ENCODE measurements at places on chromosomes 3 and 15.

- DNase-seq, result no peak
Observed at GRCh38 chr3:28936154-28936553, 344.7 kb upstream of the RBMS3 start.

- DNase-seq, result no peak
Observed at GRCh38 chr15:101562428-101563059, 73.0 kb upstream of the PCSK6 start.

DNA sequence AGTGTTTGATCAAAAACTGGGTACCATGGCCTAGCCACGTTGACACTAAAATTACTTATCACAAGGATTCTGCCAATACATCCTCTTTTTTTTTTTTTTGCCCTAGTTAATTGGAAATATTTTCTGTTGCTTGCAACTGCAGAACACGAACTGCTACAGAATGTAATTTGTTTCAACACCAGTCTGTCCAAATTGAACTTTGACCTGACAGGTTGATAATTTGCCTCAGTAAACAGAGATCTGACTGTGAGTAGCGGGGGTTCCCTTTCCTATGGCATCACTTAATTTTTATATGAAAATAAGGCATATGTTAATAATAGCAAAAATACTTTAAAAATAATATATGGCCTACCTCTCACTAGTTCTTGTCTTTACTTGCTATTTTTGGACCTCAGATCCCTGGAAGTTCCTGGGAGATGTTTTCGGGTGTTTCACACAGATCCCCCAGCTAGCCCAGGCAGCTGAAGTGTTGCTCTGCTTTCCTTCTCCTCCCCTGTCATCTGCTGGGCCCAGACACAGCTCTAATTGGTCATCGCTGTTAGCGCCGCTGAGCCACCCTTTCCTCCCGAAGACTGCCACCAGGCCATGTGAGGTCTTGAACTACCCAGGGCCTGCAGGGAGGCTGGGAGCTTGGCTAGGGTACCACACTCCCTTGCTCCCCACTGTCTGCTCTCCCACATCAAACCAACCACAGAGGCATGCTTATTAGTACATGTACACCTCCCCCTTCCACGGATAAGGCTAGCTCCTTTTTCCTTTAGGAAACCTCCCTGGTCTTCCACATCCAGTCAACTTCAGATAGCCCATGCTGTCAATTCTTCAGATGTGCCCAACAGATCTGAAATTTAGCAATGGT is 89.8 kb upstream of the RNF7 start:
- DNase-seq, result no peak

GRCh38 chr3:138338811-138339210 is 9.2 kb upstream of the NME9 start:
- DNase-seq, result no peak

DNA sequence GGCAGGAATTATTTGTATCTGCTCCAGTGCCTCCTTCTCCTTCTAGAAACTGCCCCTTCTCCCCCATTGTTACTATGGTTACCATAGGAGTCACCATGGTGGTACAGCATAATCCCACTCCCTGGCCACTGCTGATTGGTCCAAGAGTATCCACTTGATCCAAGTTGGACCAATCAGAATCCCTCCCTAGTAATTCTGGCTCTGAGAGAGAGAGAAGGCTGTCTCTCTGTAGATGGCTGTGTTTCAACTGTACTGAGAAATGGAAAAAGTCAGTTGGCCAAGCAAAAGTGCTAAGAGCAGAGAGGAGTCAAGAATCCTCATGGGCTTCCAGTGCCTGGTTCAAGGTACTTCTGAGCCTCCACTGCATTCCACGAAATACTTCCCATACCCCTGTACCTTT is 120.6 kb upstream of the SPATA12 start:
- no peak for DNase-seq

DNA sequence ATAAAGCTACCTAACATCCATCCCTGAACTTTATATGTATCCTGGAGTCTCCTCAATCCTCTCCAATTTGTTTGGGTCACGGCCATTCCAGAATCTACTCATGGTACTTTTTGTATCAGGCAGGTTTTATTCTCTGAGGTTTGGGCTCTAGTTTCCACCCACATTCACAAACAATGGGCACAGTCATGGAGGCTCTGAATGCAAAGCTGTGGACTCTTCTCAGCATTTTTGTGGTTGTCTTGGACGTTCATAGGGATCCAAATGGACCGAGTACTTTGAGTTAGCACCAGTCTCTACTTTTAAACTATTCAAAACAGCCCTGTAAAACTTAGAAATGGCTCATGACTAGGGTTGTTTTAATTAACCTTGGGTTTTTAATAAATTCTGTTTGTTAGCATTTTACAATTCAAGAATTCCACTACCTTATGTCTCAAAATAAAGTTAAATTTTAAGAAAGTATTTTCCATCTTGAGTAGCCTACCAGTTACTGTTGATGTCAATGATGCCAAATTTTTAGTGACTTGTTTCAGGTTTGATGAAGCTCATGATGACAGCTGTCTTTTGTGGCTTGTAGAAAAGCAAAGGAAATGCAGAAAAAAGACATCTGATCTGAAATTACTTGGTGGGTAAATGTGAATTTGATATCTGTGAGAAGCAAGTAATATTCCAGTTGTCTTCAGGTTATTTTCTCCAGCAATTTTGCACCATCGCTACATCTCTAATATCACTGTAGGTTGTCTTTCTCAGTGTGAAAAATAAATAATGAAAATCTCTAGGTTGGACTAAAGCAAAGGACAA is 275.7 kb upstream of the THBS1 start:
- DNase-seq, result no peak

- no peak for DNase-seq
Observed at GRCh38 chr15:68787609-68788263, 33.0 kb downstream of the ANP32A start.

DNA sequence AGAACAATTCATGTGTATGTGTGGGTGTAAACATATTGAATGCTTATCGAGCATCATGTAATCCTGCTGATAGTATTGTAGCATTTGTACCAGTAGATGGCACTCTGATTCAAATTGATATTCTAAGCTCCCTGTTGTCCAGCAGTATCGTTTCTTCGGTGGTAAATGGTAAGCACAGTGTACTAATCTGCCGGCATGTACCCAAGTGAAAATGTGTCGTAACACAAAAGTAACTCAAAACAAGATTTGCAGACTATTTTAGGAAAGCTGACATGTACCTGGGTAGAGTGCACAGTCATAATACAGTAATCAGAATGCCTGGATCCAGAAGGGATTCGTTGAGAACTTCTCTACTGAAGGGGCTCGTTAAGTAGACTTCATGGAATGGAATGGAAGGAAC is 31.7 kb upstream of the MNS1 start:
- DNase-seq, result no peak

DNA sequence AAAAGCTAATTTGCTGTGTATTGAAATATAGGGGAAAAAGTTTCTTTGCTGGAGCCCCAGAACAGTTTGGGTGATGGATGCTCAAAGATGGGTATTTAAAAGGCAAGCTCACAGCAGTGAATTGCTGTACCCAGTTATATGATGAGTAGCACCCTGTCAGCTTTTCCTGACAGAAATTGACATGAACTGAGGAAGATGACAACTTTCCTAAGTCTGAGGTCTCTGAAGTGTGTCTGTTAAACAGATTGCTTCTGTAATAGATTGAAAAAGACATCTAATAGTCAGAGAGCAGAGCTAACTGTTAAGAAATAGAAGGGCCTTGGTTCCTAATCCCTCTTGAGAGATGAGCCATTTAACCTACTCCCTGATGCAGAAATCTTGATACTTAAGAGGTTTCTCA is 1278.0 kb upstream of the ALCAM start:
- DNase-seq, result no peak

- no peak for DNase-seq
Observed at GRCh38 chr3:30286007-30286669, 320.3 kb upstream of the TGFBR2 start.

GRCh38 chr3:126859415-126860246 is 123.3 kb upstream of the PLXNA1 start:
- no peak for DNase-seq

- DNase-seq, result no peak
Observed at GRCh38 chr3:33250712-33251111, 26.5 kb upstream of the FBXL2 start.

DNA sequence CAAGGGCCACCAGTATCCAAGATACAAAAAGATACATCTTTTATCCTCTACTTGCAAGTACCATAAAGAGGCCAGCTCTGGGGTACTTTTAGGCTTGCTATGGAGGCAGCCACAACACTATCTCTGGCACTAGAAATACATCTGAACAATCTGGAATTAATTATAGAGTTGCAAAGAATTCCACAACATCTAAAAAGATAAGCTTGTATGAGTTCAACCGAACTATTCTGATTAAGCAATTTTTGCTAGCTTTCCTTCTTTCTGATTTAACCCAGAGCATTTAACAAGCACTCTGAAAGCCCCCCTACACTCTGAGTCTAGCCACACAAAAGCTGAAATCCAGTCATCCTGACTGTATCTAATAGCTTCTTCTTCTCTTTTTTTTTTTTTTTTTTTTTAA is 95.4 kb downstream of the FRMD5 start:
- no peak for DNase-seq

- DNase-seq, result no peak
Observed at GRCh38 chr3:15092686-15093085, 6.3 kb downstream of the RBSN start.

DNA sequence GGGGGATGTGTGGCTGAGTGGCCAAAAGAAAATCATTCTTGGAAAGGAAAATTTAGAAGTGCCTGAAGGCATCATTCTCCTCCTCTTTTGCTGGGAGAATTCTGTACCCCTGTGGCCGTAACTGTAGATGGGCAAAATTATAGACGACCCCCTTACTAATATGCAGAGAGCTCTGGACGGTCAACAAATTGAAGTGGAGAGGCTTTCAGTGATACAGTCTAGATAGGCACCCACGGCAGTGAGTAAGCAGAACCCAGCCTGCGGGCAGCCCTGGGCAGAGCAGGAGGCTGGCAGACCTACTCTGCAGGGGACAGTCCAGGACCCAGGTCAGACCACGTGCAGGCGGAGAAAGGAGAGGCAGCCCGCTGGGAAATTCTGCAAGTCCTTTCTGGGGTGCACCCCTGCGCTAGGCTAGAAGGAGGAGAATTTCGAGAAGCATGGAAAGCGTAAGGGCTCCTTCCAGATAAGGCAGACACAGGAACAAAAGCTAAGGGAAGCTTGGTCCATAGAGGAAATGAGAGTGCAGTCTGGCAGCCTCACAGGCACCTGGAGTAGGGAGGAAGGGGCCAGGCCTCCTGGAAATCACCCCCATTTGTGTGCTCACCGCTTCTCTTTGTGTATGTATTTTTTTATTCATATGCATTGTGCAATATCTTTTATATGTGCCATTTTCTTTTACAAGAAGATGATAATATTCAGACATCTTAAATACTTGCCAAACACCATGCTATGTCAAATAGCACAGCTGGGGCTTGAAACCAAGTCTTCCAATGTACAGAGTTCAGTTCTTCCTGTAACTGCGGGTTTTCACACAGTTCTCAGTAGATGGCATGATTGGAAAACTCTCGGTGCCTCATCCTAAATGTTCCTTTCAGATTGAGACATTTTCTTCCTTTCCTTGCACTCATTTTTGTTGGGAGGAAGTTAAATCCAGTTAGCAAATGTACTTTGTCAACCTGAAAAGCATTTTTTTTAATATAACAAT is 40.2 kb downstream of the LRRK1 start:
- DNase-seq, result no peak

DNA sequence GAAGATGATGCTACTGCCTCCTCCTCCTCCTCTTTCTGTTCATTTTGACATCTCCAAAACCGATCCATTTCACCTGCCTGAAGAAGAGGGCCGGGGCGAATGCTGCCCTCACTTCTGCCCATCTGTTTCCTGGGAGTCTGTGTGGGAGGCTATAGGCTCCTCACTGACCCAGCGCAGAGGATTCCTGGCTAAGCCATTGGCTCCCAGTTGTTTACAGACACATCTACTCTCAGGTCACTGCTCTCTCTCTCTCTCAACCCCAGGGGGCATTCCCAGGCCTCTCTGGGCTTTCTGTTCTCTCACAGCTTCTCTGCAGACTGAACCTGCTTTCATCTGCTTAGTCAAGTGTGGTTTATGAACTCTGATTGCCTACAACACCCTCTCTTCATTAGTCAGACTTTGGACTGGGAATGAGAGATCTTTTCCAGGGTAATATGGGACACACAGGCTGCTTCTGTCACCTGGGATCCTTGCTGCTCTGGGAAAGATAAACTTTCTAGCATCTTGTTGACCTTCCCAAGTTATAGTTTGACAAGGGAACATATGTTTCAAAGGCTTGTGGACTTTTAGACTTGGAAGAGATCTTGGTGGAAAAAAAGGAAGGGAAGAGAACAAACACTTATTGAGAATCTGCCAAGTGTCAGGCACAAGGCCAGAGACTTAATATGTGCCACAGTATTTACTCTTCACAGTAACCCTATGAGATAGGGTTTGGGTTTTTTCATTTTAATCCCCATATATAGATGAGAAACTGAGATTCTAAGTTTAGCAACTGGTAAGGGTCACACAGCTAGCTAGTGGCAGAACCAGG is 30.2 kb upstream of the USP3 start:
- no peak for DNase-seq

DNA sequence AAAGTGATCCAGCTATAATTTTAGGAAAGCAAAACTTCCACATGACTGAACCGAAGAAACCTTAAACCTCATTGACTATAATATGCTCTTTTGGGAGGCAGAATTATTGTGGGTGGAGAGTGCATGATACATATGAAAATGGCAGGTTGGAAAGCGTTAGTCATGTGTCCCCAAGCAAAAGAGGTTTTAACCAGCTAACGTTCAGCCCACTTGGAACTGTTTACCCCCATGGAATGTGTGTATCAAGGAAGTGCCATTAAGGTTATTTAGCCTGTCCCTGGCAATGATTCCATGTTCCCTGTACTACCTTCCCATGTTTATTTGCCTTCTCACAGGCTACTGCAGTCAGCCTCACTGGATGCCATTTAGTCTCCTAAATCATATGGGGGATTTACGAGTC is 44.1 kb upstream of the LRRC58 start:
- no peak for DNase-seq

GRCh38 chr3:44568561-44568960 is 13.6 kb downstream of the ZKSCAN7 start:
- no peak for DNase-seq

GRCh38 chr3:186187401-186188275 is 78.7 kb upstream of the ETV5 start:
- no peak for DNase-seq

- no peak for DNase-seq
Observed at GRCh38 chr3:39752019-39752637, 57.3 kb upstream of the MYRIP start.

DNA sequence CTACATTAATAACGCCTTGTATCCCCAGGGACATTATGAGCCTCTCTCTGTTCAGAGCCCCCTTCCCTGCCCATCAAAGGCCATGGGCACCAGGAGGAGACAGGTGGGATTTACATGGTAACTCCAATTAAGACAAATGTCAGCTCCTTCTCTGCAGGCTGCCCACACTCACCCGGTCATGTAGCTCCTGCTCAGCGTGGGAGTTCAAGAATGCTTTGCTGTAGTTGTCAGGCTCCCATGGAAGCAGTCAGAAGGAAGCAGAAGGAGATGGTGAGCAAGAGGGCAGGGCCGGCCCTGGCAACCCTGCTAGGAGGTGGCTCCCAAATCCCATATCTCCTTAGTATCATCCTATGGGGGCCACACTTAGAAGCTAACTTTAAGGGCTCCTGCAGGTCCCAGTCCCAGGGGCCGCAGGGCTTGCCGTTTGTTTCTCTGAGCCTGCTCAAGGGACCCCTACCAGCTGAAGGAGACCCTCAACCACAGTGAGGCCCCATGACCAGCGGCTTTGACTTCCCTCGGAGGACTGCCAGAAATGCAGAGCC is 218.4 kb upstream of the TLE3 start:
- DNase-seq, result no peak
